Uterine smooth muscle cell (primary cell): ENCODE measurements at places on chromosomes 16 and 17. TPM values are rescaled to one million over a fixed set of nuclear protein-coding genes. Genes with fewer than 3 reads are reported as not detected.

The NPIPA5 gene
- total RNA-seq = 2.2 TPM in 1 of 2 replicates, not detected in the other

The PPL gene
- 0.44 and 0.75 TPM in 2 replicates for total RNA-seq

The KRT39 gene
- total RNA-seq = 0.11 TPM in 1 of 2 replicates, not detected in the other

The SOX15 gene
- total RNA-seq = 0.12 and 0.33 TPM in 2 replicates
